ENCODE measurements at places on chromosomes 6 and 20. TPM values are rescaled to one million over a fixed set of nuclear protein-coding genes. Genes with fewer than 3 reads are reported as not detected.

Gene PRKN
- 3.4 TPM for total RNA-seq

Gene GSTA2
- not detected for total RNA-seq

Gene AAR2
- 19.7 TPM for total RNA-seq

Gene THEMIS
- not detected for total RNA-seq

Gene LRRC73
- 0.62 TPM for total RNA-seq

Gene ABHD16B
- total RNA-seq, result not detected

Gene TFAP2B
- 0.33 TPM for total RNA-seq

Gene MAS1
- not detected for total RNA-seq

Gene MACROD2
- total RNA-seq, result 3.6 TPM

Gene SYCP2L
- not detected for total RNA-seq

All from uterine smooth muscle cell (primary cell).